Nucleus accumbens (tissue), 56 donors: ENCODE measurements at places on chromosomes 6 and 20.

DNA sequence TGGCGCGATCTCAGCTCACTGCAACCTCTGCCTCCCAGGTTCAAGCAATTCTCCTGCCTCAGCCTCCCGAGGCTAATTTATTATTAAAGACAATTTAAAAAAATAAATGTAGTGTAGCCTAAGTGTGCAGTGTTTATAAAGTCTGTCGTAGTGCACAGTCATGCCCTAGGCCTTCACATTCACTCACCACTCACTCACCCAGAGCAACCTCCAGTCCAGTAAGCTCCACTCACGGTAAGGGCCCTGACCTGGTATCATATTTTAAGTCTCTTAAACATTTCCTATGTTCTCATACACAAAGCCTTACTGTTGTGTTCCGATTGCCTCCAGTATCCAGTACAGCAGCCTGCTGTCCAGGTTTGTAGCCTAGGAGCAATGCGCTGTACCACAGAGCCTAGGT, 168.2 kb upstream of the FOXQ1 start:
- DNase-seq, result no peak

- no peak for DNase-seq
These were observed 21.8 kb downstream of the PFDN4 start for GRCh38 chr20:54229566-54230160.

- DNase-seq, result no peak
These were observed 24.1 kb upstream of the CCR6 start for GRCh38 chr6:167098825-167099225.

DNA sequence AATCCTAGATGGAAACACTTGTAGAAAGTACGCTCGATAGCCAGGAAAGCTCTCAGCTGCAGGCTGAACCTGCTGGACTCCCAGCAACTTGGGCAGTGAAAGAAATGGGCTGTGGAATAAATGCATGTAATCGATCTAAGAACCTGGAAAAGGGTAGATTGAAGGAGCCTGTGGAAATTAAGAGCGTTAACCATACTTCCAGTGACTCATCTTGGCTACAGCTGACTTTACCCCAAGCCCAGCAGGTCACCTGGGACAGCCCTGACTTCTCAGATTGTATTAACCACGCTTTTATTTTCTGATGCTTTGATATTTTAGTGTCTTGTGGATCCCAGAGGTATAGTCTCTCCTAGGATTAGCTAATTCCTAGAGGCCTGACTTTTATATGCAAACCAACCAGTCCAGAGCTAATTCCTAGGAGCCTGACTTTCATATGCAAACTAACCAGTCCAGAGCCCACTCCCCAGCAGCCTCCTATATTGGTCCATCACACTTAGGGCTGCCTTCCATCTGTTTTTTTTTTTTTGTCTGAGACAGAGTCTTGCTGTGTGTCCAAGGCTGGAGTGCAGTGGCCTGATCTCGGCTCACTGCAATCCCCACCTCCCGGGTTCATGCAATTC, 86.3 kb downstream of the GMPR start:
- DNase-seq, result no peak

DNA sequence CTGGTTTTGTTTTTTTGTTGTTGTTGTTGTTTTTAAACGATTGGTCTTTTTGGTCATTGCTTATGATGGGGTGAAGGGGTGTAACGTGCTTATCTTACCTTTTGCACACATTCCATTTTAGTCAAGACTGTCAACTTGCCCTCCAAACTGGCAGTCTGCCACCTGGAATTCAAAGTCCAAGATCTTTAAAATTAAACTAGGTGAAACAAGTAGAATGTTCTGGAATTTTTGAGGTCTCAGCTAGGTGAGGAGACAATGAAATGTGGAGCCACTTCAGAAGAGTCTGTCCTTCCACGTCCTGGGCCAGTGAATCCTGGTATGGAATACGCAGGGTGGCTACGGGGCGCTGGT, 344.6 kb downstream of the ZFAND3 start:
- no peak for DNase-seq

DNA sequence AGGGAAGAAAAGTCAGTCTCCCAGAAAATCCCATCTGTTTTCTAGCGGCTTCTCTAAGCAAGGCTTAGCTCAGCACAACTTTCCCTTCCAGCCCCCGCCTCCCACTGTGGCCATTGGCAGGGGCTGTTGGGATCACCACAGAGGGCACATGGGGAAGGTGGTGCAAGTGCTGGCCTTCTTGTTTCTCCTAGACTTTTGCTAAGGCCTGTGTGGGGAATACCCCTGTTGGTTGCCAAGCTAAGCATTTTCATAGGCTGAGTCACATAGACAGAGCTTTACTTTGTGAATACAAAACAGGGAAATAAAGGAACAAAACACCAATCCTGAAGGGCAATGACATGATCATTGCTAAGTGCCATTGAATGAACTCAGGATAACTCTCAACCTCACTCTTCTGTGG, 32.4 kb upstream of the TIAM2 start:
- no peak for DNase-seq

DNA sequence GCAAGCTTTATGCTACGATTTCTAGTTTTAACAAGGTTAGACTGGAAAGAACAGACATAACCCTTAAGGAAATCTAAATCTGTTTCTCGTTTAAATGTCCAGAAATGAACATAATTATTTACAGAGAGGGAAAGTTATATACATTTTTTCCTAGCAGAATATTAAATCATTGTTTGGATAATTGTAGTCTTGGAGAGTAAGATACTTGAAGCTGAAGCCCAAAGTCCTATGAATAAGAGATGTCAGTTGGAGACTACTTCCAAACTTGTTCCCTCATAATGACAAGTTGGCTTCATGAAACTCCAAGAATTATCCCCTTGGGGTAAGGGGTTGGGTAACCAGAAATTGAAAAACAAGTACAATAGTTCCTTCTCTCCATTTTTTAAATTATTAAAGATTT, 911.1 kb upstream of the MAN1A1 start:
- DNase-seq, result no peak

DNA sequence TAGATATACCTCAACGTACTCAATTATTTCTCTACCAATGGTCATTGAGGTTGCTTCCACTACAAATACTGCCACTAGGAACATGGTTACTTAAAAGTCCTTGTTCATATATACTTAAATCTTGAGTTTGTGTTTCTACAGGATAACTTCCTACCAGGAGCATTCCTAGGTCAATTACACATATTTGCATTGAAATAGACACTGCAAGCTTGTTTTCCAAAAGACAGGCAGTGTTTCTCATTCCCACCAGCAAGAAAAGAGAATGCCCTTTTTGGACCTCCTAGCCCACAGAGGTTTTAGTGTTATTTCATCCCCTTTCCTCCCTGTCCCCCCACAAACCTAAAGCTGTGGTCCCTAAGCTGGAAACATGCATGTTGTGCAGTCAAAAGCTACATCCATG, 177.3 kb downstream of the ID4 start:
- no peak for DNase-seq

DNA sequence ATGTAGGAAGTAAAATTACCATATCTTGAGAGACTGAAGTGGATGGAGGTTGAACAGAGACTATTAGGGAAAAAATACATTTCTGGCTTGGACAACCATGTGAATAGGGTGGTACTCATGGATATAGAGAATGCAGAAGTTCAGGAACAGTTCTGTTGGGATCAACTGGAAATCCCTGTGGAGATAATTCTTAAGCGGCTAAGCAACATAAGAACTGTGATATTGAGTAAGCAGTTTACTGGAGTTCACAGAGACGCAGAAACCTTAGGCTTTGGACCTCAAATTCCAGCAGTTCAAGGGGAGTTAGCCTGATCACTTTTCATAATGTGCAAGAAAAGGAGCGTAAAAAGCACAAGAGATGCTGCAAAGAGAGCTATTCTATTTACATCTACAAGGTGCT, 23.6 kb upstream of the SLC17A4 start:
- DNase-seq, result no peak

GRCh38 chr6:152828431-152828830, 77.8 kb downstream of the VIP start:
- DNase-seq, result no peak

DNA sequence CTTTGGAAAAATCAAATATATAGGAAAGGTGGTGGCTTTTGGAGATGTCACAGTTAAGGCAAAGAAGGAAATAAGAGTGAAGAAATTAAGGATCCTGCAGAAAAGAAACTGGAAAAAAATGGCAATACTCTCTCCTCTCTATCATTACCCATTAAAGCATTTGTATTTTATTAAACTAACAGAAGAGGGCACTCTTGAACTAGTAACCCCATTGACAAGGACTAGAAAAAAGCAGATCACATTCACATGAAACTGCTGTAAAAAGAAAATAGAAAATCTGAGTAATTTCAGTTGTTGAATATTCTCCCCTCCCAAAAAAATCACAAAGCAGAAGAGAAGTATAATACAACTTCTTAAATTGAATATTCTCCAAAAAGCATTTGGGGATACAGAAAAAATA, 104.1 kb upstream of the SLC35B3 start:
- DNase-seq, result no peak

- DNase-seq, result no peak
These were observed 15.5 kb upstream of the E2F3 start for GRCh38 chr6:20386218-20386617.

DNA sequence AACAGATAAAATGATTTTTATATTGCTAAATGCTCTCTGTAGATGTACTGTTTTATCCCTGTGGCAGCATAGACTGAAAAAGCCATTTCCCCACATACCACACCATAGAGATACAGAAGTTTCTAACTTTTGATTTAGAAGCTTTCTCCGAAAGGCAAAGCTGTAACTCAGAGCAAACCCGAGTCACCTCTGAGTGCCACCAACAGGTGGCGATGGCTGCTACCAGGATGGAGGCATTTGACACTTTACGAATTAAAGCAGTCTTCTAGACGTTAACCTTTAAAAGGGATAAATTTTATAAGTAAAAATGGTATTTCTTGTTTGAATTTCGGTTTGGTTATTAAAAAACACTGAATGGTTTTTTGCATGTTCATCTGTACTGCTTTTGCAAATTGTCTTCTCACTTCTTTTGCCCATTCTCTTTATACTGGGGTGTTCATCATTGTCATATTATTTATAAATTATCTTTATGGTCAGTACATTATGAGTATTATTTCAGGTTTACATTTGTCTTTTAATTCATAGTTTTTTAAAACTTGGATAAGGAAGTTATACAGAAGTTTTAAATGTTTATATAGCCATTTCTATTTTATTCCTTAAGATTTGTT, 201.0 kb upstream of the CEP162 start:
- no peak for DNase-seq

DNA sequence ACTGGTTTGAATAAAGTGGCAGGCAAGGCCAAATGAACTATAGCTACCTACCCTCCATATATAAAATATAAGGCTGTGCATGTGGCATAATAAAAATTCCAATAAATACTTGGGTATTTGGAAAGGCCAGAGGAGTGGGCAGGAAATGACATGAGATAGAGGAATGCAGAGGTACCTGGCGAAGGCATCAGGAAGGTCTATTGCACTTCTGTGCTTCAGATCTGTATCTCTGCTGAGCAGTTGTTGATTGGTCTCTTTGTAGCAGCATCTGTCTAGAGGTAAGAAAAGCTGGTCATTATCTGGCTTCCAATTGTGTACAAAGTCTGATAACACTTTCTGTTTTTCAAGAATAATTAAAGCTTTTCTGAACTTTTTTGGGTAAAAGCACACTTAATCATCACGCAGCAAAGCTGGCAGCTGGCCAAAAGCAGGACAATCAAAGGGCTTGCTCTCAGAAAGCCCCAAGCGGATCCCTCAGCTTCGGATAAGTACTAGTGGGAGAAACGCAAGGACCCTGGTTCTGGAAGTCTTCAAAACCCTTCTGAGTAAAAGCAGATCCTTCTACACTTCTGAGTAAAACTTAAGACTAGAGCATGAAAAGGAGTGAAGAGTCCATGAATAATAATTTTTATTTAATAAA, 120.1 kb upstream of the TCF21 start:
- no peak for DNase-seq

- DNase-seq, result no peak
These were observed 1.9 kb upstream of the IRF4 start for GRCh38 chr6:389622-390021.

GRCh38 chr6:12751694-12752325, 35.2 kb downstream of the PHACTR1 start:
- DNase-seq, result no peak

- no peak for DNase-seq
These were observed 1.8 kb downstream of the RPL10A start for GRCh38 chr6:35469751-35470662.

DNA sequence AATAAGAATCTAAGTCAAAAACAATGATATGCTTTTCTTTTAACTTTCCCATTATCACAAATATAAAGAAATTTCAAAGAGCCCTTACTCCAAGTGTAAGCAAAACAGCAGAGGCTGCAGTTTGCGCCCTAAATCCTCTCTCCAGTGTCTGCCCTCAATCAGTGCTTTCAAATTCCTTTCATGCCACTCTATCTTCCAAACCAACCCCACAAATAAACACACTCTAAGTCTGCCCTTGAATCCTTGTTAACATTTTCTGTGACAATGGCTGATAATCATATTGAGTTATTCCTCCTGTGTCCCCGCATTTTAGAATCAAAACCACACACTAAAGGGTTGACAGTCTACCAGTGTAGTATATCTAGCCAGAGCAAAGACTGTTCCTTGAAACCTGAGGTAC, 317.9 kb upstream of the MARCKS start:
- DNase-seq, result no peak

GRCh38 chr6:5557506-5557905, 296.2 kb downstream of the FARS2 start:
- no peak for DNase-seq

GRCh38 chr6:11447265-11447664, 90.3 kb upstream of the TMEM170B start:
- DNase-seq, result no peak

DNA sequence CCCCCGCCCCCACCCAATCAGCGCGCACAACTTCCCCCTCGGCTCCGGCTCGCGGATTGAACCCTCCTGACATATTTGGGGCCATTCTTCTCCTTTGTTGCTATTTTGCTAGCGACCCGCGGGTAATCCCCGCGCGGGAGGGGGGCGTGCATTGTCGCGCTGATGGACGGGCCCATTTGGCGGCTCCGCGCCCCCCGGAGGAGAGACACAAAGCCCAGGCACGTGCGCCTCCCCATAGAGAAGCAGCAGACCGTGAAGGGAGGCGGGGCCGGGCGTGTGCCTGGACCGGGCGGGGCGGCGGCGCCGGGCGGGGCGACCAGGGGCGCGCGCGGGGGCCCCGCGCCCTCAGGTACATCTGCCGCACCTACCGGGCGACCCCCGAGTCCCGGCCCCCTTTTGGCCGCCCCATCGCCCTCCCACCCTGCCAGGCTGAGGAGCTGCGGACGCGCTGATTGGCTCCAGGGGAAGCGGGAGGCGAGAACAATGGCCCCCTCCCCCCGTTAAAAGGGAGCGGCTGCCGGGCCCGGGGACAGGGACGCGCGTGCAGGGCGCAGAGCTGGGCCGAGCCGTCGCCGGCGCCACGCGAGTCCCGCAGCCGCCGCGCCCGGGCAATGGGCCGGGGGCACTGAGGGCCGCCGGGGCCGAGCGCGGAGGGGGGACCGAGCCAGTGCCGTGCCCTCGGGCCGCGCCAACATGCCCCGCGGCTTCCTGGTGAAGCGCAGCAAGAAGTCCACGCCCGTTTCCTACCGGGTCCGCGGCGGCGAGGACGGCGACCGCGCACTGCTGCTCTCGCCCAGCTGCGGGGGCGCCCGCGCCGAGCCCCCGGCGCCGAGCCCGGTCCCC, at the start of gene INSM1:
Gene INSM1, plus strand, starts transcription at position 530 of the 843 bp plus-strand sequence. Its CDS starts 164 bp downstream, at position 694.
- DNase-seq, result peak; percentile 69
